Esophagus muscularis mucosa (tissue), 4 donors: ENCODE measurements at places on chromosomes 16 and 17.

DNA sequence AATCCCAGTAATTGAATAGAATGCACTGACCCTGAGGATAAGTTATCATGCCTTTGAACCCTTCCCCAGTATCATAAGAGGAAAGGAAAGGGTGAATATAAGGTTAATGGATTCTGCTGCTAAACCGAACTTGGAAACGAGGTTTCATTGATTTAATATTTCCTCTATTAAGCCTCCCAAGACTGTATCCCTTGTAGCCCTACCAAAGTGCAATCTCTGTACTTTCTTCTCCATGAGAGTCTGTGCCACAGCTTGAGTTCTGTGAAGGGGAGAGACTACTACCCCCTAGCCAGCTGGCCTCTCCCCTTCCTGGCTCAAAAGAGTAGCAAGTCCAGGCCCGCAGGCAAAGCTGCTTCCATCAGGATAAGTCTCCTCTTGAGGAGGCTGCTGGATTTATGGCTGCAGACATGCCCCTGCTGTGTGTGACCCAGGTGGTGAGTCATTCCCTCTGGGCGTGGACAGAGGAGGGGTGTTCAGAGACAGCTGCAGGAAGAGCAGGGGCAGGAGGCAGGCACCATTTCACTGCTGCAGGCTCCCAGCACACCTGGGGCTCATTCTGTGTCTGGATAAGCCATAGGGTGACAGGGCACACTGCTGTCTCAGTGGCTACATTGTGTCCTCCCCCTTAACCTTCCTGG is 58.4 kb downstream of the TOM1L2 start:
- peak; percentile 93 for DNase-seq

GRCh38 chr17:15914400-15915170 is 30.3 kb upstream of the ADORA2B start:
- peak; percentile 74 for DNase-seq

DNA sequence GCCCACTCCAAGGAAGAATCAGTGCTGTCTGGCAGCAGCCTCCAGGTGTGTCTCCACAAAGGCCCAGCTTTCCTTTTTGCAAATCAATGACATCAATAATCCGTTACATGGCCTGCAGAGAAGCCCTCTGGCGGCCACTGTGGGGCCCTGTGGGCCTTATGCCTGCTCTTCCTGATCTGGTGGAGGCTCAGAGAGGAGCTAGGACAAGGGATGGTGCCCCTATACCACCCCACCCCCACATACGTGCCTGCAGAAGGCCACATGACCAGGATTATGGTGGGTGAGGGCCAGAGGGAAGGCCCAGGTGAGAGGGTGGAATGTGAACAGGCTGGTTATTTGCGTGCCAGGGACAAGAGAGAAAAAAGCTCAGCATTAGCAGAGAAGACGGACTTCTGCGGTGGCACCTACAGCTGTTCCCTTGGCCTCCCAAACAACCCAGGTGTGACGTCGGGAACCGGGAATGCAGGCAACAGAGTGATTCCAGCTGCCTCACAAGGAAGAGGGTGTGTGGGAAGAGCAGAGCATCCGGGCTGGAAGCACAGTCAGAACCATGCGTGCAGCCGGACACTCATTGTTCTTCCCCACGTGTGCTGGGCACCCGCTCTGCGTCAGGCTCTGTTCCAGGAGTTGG is 22.5 kb downstream of the EIF4A3 start:
- no peak for DNase-seq

DNA sequence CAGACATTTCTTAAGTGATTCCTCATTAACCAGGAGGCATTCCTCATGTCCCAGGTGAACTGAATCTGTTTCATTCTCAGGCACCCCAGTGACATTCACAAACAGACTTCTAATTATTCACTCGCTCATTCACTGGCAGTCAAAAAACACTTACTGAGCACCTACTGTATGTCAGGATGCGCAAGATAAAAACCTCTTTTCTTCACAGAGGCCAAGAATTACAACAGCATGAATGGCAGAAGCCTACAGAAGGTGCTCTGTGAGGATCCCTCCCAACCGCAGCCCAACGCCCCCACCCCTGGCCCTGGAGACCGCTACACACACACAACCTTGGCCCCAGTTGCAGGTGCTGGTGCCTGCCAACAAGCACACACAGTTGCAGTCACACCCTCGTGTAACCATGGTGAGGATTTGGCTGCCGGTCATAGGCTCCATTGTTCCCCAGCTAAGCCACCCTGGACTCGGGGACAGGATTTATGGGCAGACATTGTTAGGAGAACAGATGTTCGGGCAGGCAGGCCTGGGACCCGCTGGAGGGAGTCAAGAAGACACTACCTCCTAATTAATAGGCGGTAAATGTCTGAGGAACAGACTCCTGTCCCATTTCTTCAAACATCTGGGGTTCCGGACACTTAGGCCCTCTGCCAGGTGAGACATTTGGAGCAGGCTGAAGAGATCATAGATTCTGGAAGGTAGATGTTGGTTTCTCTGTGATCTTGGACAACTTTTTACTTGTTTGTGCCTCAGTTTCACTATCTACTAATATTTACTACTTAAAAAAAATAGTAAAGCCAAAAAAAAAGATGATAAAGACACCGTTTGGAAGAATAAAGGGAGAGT is 43.2 kb downstream of the CUEDC1 start:
- no peak for DNase-seq

- no peak for DNase-seq
Observed at GRCh38 chr16:52424591-52424990, 122.4 kb downstream of the TOX3 start.
